Daoy (cell line): ENCODE measurements at places on chromosomes 2 and 18.
A peak's percentile ranks its signal among the peaks of the same experiment; 100 is the strongest.

- peak; percentile 94 for DNase-seq
Observed at GRCh38 chr2:237298151-237299118, 115.5 kb downstream of the COL6A3 start.

DNA sequence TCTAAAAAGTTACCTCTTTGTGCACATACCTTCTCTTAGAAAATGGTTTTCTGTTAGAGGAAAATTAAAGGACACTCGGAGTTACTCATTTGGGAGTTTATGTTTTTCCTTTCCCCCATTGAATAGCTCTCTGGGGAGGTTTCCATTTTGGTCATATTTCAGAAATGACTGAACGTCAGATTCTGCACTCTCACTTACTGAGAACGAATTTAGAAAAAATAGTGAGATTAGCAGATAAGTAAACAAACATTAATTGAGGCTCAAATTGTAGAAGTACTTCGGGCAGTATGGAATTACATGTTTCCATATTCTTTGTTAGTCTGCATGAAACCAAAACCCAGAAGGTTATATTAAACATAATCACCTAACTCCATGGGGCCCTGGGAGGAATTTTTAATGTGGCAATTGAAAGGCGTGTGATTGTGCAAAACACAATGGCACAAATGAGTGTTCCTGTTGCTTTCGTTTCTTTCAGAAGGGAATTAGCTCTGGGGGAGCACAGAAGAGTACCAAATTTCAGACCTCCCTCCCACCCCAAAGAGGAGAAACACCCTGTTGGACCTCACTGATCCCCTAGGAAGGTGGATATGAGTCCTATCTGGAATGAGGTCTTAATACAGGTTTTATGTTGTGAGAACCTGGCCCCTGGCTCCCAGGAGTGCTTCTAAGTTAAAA is 212.3 kb downstream of the BCL2 start:
- DNase-seq, result no peak

GRCh38 chr18:11927497-11927896 is 19.4 kb upstream of the MPPE1 start:
- no peak for DNase-seq

- no peak for DNase-seq
Observed at GRCh38 chr18:68739462-68739861, 24.6 kb upstream of the TMX3 start.
